ENCODE measurements at places on chromosomes 5 and 9.

GRCh38 chr9:116095403-116095802 is 58.2 kb upstream of the PAPPA start:
- no peak for DNase-seq

- no peak for DNase-seq
Measured at GRCh38 chr9:125789196-125789595, 42.0 kb downstream of the PBX3 start.

DNA sequence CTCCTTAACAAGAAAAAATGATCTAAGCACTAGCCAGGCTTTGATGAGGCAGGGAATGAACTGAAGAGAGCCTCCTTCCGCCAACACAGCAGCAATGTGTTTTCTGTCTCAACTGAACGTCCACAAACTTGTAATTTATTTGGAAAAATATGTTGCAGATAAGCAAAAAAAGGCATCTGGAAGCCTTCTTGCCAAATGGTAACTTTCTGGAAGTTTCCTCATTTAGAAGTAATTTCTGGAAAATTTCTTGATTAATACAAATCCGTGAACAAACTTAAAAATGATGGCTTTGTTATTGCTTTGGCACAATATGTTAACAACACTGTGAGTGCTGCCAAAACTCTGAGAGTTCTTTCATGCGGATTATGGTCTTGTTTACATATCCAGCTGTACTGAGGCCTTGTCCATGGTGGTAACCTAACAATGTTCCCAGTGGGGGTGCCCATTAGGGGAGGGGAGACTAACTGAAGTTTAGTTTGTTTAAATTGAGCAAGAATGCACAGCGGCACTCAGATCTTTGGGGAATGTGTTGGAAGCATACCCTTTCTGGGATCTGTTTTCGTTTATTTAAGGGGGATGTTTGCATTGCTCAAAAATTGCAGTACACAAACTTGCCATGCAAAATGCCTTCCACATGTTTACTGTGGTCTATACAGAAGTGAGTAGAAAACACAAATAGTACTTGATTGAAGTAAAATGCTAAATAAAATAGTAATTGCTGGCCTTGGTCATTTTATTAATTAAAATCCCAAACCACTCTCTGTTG is 334.7 kb downstream of the NR2F1-AS1 start:
- peak; percentile 83 for DNase-seq

DNA sequence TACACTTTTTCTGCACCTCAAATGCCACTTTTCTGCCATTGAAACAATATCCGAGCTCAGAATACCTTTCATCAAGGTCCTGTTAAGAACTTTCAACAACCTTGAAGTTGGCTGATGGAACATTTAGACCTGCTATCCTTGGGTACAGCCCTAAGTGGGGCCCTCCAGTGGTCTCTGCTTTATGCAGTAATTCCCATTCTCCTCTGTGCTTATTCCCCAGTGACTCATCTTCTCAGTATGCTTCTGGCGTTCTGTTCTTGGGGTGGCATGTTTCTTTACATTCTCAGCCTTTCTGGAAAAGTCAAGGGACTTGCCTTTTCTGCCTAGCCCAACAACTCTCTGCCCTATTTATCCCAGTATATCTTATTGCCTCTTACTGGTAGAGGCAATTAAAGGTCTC is 7.1 kb downstream of the ANP32B start:
- peak; percentile 76 for DNase-seq

- DNase-seq, result no peak
Measured at GRCh38 chr9:137705443-137705863, 86.6 kb downstream of the EHMT1 start.

DNA sequence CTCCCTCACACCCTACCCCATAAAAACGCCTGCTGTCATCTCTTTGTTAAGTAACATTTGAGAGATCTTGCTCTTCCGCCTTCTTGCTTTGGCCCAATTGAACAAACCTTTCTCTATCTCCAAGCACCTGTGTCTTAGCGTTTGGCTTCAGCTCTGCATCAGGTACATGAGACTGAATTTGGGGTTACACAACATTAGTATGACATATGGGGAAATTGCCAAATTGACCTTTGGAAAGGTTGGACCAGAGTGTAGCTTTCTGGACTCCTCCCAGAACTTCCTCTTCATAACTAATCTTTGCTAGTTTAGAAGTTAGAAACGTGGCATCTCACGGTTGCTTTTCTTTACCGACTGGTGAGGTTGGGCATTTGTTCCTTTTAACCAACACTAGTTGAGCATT is 3.5 kb upstream of the EXOSC3 start:
- no peak for DNase-seq

GRCh38 chr5:31551878-31552277 is 19.8 kb downstream of the C5orf22 start:
- DNase-seq, result no peak

DNA sequence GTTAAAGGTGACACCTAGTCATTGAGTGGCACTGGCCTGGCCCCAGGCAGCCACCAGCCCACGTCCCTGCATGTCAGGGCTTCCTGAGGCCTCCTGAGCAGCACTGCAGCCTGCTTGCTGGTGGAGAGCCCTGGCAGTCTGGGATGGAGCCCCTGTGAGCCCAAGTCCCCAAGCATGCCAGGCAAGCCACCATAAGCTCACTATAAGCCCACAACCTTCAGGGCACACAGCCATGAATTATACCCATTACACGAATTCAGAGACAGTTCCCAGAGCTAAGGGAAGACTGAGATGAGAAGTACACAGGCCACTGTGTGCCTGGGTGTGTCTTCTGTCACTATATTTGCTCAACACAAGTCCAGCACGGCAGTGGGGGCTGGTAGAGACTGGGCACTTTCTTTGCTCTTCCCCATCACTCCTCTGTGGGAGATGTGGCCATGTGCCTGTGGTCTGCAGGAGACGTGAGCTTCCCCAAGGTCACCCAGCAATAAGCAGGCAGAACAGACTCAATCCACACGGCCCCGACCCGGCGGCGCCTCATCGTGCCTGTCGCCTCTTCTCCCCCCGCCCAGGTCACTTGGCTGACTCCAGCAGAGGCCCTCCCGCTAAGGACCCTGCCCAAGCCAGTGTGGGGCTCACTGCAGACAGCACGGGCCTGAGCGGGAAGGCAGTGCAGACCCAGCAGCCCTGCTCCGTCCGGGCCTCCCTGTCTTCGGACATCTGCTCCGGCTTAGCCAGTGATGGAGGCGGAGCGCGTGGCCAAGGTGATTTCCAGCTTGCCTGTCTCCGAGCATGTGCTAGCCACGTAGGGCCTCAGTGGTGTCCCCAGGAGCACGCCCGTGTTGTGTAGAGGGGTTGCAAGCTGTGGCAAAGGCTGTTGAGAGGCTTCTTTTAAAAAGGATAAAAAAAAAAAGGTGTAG is 114.8 kb downstream of the WNK2 start:
- DNase-seq, result no peak

GRCh38 chr9:1236061-1236460 is 185.9 kb downstream of the DMRT2 start:
- DNase-seq, result no peak

DNA sequence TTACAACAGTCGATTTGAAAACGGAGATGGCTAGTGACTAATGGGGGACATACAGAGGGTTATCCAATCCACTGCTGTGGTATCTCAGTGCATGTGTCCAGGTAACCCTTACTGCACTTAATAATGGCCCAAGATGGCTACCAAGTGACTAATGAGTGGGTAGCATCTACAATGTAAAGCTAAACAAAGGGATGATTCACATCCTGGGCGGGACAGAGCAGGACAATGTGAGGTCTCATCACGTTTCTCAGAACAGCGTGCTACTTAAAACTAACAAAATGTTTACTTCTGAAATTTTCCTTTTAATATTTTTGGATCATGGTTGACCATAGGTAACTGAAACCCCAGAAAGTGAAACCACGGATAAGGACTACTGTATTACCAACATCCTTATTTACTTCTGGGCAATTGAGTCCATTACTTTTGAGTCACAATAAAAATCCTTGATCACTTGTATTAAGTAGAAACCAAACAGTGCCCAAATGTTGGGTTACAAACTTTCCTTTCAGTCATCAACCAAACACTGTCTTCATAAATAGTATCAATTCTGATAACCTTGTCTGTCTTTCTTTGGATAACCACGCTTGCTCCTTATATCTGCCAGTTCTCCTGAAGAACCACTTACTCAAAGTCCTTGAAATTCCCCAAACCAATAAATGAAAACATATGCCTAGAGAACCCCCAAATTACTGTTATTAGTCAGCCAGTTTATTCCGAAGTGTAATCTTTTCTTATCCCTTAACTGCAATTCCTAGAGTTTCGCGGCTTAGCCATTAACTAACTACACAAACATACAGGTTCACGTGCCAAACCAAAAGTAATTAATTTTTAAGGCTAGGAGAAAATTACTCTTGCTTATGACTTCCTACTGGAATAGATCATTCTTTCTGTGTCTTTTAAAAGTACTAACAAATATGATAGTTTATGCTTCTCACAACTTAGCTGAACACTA is 59.7 kb downstream of the ELL2 start:
- peak; percentile 63 for DNase-seq

- peak; percentile 70 for DNase-seq
Measured at GRCh38 chr9:100505564-100506159, 32.7 kb downstream of the TMEFF1 start.

GRCh38 chr9:107989099-107989498 is 499.5 kb upstream of the KLF4 start:
- peak; percentile 64 for DNase-seq

GRCh38 chr9:133253268-133253667 is 21.7 kb downstream of the ABO start:
- no peak for DNase-seq

DNA sequence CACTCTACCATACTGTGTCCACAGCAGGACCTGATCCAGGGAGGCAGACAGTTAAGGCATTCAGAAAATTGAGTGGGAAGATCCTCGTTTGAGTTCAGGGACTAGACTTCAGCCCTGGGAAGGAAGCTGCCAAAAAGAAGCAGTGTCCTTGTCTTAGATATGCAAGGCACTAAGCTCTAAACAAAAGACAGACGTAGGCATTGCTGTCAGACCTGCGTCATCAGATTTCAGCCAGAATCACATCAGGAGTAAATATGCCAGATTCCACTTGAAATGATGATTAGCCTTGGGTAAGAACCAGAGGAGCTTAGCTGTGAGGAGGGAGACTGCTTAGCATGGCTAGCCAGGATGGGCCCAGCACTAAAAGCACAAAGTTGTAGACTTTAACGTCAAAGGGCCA is 56.7 kb downstream of the MAMDC2 start:
- DNase-seq, result peak; percentile 96

DNA sequence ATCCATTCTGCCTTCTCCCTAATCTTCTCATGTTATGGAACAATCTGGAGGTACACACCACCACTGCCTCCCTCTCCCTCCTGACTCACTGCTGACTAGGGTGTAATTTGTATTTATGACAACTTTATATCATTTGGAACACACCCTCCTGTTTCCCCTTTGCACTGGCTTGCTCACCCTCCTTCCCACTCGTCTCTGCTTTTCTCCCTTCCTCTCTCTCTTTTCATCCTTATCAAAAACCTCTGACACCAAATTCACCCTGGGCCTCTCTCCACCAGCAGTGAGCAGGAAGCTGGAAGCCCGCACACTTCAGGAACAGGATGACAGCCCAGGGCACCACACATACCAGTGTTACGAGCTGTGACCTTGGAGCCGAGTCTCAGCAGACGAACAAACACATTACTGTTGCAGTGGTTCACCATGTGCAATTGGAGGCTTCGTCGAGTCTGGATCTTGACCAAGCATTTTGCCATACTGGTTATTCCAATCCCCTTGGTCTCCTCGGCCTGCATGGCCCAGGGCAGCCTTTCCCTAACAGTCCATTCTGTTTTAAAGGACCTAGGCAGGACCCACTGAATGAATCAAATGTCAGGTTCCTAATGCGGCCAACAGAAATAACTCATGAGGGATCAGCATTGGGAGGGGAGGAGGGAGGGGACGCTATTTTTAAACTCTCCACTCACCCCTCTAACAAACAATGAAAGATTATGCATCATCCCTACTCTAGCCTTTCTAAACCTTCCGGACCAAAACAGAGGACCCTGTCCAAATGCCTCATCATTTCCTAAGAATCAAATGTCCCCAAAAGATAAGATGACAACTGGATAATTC is 203.9 kb upstream of the RASEF start:
- DNase-seq, result no peak

DNA sequence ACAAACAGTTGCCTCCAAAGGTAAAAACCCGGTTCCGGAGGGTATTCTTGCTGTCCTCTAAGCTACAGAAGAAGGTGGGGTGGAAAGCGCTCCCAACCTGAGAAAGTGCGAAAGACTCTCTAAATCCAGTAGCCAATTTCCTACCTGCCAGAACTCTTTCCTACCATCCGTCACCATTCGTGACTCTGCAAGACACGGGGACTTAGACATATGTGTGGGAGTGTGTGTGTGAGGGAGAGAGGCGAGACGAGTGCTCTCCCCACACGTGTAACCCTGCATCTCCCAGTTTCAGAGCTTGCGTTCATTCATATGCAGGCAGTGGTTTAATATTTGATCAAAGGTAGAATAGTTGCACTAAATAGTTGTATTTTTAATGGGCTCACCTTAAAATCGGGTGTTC is 473 bp upstream of the GABRA1 start:
- no peak for DNase-seq

DNA sequence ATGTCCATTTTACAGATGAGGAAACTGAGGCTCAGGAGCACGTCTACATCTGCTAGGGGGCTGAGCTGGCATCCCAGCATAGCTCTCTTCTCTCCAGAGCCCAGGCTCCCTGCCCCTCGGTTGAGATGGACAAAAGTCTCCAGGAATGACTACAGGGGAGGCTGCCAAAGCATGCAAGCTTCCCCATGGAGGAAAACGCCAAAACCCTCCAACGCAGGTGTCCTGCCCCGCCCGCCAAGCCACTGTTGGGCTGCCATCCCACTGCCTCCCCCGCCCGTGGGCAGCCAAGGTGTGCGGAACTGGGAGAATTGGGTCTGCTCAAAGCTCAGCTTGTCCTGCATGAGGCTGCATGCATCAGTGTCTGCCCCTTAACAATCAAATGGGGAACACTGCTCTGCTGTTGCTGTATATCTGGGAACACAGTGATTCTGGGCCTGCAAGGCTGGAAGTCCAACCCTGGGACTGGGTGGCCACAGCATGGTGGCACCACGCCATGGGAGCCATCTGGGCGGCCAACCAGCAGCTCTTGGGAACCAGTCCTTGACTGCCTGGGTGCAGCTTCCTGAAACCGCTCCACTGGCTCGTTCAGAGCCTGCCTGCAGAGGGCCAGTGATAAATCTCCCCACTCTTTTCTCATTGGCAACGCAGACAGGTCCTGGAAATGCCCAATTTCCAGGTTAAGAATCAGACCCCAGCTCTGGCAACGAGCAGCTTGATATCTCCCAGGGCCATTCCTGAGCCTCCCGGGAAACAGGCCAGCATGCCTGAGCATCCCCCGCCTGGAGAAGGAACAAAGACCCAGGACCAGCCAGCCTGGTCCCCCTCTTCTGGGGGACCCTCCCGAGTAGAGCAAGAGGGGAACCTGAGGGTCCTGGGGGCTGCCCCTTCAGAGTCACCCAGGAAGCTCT is 3.5 kb downstream of the RALGDS start:
- no peak for DNase-seq

DNA sequence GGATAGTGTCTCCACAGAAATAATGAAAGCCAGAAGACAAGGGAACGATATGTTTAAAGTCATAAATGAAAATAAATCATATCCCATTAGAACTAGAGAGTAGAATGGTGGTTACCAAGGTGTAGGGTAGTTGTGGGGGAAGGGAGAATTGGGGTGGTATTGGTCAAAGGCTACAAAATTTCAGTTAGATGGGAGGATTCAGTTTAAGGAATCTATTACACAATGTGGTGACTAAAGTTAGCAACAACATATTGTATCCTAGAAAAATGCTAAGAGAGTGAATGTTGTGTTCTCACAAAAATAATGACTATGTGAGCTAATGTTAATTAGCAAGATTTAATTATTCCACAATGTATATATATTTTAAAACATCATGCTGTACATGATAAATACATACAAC is 27.8 kb upstream of the LARP1 start:
- DNase-seq, result no peak

- no peak for DNase-seq
Measured at GRCh38 chr9:87803623-87804345, 77.9 kb downstream of the CTSL start.
